ENCODE measurements at places on chromosomes 16 and 17.

GRCh38 chr16:74695450-74696422 is 4.9 kb downstream of the MLKL start:
- peak; percentile 77 for DNase-seq

DNA sequence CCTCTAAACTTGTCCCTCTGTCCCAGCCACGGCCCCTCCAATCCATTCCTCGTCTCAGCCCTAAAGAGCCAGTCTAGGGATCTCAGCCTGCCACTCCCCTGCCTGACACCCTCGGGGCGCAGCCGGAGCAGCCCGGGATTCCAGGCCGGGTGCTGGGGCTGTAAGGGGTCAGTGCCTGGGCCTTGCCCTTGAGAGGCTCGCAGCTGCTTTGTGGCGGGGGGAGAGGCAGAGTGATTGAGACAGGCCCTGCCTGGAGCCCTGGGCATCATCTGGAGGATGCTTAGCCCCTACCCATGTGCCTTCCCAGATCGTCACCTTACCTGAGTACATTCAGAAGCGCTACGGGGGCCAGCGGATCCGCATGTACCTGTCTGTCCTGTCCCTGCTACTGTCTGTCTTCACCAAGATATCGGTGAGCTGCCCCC is 8.3 kb downstream of the SLC5A10 start:
- DNase-seq = no peak

DNA sequence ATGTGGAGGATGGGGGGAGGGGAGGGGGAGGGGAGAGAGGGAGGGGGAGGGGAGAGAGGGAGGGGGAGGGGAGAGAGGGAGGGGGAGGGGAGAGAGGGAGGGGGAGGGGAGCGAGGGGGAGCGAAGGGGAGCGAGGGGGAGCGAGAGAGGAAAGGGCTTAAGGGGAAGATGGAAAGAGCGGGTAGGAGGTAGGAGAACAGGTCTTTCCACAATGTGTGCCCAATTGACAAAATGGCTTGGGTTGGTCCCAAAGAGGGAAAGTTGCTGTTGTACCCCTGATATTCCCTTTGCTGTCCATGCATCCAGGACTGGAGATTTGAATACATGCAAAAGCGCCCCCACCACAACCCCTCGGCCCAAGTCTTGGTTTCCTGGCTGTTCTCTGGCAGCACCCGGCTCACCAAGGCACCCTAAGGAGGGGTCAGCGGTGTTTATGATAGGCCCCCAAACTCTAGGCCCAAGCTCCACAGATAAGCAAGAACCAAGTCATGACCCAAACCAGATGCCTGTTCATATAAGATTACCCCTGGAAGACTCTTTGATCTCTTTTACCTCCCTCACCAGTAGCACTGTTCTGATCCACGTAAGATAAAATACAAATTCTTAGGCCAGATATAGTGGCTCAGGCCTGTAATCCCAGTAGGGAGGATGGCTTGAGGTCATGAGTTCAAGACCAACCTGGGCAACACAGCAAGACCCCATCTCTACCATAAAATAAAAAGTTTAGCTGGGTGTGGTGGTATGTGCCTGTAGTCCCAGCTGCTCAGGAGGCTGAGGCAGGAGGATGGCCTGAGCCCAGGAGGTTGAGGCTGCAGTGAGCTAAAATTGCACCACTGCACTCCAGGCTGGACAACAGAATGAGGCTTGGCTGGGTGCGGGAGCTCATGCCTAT is 119.6 kb downstream of the ZFHX3 start:
- no peak for DNase-seq

- no peak for DNase-seq
Measured at GRCh38 chr16:46573008-46573833, 48.0 kb downstream of the SHCBP1 start.

DNA sequence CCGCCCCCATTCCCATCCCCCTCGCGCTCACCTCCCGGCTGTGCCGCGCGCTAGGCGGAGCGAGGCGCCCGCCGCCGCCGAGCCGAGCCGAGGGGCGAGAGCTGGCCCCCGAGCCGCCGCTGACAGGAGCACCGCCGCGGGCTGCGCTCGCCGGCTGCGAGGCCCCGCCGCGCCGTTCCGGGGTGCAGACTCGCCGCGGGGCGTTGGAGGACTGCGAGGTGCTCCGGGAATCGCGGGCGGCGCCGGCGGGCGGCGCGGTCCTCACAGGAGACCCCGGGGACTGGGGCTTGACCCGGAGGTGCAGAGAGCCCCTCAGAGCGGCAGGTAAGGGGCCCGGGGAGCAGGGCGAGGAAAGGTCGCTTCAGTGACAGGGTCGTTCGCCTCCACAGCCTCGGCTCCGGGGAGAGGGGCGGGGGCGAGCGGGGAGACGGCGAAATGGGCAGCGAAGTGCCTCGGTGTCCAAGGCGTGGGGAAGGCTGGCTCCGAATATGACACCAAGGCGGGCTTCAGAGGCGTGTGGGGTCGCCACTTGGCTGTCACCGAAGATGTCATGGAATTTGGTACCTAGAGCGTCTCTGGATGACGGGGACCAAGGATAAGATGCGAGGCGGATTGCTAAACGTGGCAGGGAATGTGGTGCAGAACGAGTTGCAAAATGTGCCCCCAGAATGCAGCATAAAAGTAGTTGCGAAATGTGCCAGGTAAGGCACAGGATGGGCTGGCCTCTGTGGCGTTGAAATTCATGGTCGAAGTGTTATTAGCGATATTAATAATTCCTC is 580 bp downstream of the TANC2 start:
- peak; percentile 32 for DNase-seq

All from thyroid gland (tissue), 4 donors.